ENCODE measurements at places on chromosomes 5 and 9.

GRCh38 chr9:126386088-126386487 lies 59.5 kb downstream of the MVB12B start:
- DNase-seq: no peak

- DNase-seq: no peak
Observed at GRCh38 chr5:148414833-148415232, 31.1 kb downstream of the FBXO38 start.

GRCh38 chr5:6843821-6844220 lies 130.6 kb downstream of the TENT4A start:
- DNase-seq: no peak

DNA sequence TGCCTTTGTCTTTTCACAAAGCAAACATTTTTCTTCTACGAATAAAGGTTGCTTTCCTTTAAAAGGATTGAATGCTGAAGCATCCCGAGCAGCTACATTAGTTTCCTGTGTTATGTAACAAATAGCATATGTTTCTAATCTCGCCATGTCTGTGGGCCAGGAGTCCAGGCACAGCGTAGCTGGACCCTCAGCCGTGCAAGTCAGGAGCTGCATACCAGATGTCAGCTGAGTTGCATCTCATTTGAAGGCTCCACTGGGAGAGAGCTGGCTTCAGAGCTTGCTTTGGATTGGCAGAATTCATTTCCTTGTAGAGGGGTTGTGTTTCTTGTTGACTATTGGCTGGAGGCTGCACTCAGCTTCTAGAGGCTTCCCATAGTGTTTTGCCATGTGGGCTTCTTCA lies 16.0 kb upstream of the GOLPH3 start:
- no peak for DNase-seq

GRCh38 chr5:76622973-76623596 lies at the start of gene F2RL2:
Gene F2RL2 (minus strand): TSS chr5:76623403. CDS start chr5:76623230, 173 bp downstream.
- DNase-seq: no peak

DNA sequence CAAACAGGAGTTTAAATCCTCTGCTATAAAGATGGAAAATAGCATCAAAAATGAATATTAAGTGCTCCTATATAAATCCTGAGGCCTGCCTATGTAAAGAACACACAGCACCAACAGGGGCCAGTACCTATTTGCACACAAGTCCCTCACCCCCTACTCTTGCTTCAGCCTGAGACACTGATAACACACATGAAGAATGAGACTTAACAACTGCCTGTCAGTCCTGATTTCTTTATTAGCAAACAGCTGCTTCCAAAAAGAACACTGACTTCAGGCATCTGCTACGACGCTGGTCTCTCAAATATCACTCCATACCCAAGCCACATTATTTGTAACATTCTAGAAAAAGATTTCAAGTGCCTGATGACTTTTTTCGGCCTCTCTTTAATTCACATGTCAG lies 55.5 kb downstream of the MYO10 start:
- DNase-seq: no peak

- DNase-seq: no peak
Observed at GRCh38 chr5:66356011-66356565, 212.0 kb downstream of the SREK1 start.

DNA sequence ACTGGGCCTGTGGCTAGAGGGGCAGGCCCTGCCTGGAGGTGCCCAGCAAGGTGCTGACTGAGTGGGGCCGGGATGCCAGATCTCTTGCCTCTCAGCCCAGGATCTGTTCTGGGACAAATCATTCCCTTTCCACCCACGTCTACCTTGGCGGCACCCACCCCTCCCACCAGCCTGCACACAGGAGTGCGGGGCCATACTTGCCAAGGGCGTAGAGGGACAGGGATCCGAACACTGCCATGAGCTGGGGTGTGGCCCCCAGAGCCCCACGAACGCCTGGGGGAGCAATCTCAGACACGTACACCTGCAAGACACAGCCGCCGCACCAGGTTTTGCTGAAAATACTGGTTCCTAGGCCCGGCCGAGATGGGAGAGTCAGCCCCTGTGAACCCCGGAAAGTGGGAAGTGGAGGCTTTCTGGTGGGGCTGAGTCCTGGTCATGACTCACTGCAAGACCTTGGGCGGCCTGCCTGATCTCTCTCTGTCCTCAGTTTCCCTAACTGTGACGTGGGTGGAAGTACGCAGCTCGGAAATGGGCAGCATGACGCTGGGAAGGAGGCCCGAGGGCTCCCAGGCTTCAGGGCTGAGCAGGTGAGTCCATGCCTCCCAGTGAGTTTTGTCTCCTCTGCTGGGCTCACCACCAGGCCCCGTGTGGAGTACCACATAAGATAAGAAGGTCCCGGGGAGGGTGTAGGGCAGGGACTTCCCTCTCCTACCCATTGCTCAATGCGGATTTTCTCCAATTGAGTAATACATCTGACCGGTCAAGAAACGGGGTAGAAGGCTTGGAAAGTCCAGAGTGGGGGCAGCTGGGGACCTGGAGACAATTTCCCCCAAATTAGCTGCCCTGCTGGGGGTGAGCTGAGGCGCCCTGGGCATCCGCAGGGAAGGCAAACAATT lies 2.6 kb downstream of the SLC2A6 start:
- no peak for DNase-seq

GRCh38 chr5:121384359-121384758 lies 467.3 kb upstream of the FTMT start:
- DNase-seq: no peak

- no peak for DNase-seq
Observed at GRCh38 chr5:115557667-115558387, 13.3 kb upstream of the FEM1C start.

DNA sequence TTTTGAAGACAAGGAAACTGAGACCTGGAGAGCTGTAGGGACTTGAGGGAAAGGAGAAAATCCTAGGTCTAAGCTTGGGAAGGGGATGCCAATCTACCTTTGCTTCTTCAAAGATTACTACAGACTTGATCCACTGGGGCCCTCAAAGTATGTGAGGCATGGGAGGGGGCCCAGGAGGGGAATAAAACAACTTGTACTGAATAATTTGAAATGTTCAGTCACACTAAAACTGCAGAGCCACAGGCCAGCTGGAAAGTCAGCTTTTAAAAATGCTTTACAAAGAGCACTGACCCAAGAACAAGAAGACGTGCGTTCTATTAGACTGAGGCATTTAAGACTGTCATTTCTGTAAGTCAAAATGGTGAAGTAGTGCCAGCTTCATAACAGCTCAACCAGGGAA lies 13.6 kb downstream of the IL33 start:
- no peak for DNase-seq

DNA sequence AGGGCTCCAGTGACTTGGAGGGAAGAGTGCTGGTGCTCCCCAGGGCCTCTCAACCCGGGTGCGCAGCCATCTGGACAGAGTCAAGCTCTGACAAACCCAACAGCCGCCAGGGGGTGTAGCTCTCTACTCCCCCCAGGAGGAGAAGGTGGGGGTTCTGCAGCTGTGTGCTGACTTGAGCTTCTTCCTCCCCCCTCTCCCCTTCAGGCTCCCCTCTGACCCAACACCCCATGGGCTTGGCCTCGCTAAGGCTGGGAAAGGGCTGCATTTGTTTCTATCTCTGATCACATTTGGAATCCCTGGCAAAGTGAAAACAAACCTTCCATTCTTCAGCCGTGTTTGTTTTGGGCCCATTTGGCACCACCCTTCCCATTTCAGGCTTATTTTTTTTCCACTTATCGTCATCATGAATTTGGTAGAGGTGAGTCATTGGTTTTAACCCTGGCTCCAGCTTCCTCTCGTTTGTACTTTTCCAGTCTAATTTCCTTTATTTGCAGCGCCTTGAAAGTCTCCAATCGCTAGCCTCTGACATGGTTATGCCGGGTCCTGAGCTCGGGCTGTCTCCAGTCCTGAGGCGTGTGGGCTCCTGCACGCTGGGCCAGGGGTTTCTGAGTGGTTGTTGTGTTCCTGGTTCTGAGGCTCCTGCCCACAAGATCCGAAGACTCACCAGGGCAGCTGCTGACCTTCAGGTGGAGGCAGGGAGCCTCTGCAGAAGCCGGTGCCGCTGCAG lies 36.1 kb downstream of the DAP start:
- DNase-seq: no peak

- DNase-seq: no peak
Observed at GRCh38 chr9:89564346-89564878, 40.4 kb upstream of the GADD45G start.

GRCh38 chr5:6730807-6731206 lies 17.6 kb downstream of the TENT4A start:
- no peak for DNase-seq

GRCh38 chr9:87076825-87077224 lies 129.5 kb upstream of the GAS1 start:
- DNase-seq: no peak

DNA sequence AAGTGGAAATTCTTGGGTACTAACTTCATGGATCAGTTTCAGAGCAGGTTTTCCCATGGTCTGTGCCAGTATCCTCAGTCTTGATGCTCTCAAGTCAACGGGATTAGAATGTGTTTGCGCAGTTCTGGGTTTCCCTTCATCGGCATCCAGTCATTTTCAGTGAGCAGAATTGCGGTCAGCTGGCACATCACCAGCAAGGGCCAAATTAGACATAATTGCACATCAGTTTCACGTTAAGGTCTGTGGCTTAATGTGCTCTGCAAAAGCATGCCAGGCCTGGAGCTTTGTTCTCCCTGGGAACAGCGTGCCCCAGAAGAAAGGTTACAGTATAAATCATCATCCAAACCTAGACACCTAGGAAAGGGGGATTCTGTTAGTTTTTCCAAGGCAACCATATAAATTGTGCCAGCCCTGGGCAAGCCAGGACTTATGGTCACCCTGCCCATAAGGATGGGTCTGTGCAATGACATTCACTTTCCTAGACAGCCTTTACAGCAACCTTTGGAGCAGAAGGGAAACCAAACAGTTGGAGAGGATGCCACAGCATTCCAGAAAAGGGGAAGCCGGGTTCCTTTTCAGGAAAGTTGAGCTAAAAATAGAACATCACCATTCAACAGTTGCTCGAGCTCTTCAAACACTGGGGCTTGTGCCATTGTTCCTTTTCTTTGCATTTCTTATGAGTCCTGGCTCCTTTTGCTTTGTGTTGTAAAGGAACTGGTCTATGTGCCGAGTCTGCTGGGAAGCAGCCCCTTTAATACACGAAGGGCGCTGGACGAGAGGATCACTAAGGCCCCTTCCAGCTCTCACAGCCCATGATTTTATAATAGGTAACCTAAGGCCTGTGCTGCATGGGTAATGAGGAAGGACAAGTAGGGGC lies 23.1 kb downstream of the IQGAP2 start:
- no peak for DNase-seq

DNA sequence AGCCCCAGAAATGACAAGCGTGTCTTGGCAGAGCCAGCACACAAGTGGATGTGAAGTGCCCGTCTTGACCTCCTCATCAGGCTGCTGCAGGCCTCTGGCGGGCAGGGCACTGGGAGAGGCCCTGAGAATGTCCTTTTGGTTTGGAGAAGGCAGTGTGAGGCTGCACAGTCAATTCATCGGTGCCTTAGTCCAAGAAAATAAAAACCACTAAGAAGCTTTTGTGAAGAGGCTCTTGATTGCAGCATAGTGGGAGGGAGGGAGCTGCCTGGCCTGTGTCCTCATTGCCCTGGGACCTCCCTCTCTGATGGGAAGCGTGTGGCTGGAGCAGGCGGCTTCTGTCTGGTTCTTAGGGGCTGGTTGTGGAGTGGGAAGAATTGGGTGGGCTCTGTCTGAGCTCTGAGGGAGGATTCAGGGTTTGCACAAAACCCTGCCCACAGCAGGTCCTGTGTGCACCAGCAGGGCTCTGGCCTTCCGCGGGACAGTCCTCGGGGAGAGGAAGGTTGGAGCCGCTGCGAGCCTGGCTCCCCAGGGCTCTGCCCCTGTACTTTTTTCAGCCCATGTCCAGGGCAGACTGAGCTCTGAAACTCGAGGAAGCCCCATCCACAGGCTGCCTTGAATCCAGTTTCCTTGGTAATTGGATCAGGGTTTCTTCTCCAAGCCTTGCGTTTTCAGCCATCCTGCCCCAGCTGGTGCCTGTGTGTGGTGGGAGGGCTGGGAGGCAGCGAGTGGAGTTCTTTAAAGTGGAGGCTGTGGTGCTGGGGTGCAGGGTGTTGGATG lies 1.1 kb downstream of the HRCT1 start:
- DNase-seq: no peak

- DNase-seq: no peak
Observed at GRCh38 chr5:139369181-139369580, 13.9 kb downstream of the SLC23A1 start.

- no peak for DNase-seq
Observed at GRCh38 chr5:115298811-115299210, 2.4 kb upstream of the CCDC112 start.

GRCh38 chr5:176424181-176424580 lies 7.8 kb upstream of the CLTB start:
- no peak for DNase-seq

DNA sequence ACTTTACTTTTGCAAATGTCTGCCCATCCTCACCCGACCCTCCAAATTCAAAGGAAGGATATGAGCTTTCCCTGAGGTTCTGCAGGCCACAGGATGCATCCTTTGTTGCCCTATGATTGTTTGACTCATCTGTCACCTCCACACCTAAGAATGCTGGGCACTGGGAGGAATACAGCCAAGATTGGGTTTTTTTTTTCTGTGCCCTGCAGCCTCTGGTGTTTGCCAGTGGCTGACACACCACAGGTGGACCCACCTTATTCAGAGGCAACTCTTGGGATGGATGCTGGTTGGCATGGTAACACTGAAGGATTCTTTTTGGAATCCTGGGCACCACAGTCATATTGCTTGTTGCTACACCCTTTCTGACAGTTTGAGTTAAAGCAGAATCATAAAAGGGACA lies 29.7 kb downstream of the C9orf152 start:
- no peak for DNase-seq

- DNase-seq: no peak
Observed at GRCh38 chr5:108361239-108361638, 20.7 kb downstream of the FBXL17 start.

DNA sequence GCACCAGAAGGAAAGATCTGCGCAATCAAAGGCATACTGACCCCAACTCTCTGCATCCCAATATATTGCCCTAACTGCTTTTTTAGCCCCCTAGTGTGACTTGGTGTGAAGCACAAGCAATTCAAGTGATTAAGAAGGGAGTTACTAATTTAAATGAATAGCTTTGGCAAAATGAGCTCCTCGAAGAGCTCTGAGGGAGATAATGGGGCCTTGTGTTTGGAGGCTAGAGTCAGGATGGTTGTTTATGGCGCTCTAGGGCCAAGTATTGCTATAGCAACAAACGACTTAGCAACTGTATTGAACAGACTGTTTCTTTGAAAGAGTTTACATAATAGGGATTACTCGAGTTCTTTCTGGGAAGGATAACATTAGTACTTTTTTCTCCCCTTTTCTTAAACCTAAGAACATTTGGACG lies 11.5 kb upstream of the C5orf58 start:
- no peak for DNase-seq
